ENCODE measurements at places on chromosomes 3 and 15.

GRCh38 chr3:71689291-71689690 lies 35.9 kb downstream of the EIF4E3 start:
- DNase-seq, result no peak

- DNase-seq, result no peak
These were observed 164.3 kb upstream of the SETMAR start for GRCh38 chr3:4138786-4139431.

DNA sequence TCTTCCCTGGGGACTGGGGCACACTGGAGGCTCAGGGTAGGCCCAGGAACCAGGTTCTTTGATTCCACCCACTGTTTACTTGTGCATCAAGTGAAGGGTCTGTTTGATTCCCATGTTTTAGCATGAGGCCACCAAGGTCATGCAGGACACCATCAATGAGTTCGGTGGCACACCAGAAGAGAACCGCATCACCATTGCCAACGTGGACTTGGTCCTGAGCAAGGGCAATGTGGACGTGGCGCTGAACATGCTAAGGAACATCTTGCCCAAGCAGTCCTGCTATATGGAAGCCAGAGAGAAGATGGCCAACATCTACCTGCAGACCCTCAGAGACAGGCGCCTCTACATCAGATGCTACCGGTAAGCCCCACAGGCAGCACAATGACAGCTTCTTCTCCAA lies 21.5 kb downstream of the TTC21A start:
- no peak for DNase-seq

GRCh38 chr3:154872074-154872473 lies 208.0 kb upstream of the MME start:
- no peak for DNase-seq

- DNase-seq, result no peak
These were observed 39.3 kb upstream of the USP3 start for GRCh38 chr15:63465104-63465503.

- no peak for DNase-seq
These were observed 35.2 kb downstream of the CCR3 start for GRCh38 chr3:46277476-46277875.

DNA sequence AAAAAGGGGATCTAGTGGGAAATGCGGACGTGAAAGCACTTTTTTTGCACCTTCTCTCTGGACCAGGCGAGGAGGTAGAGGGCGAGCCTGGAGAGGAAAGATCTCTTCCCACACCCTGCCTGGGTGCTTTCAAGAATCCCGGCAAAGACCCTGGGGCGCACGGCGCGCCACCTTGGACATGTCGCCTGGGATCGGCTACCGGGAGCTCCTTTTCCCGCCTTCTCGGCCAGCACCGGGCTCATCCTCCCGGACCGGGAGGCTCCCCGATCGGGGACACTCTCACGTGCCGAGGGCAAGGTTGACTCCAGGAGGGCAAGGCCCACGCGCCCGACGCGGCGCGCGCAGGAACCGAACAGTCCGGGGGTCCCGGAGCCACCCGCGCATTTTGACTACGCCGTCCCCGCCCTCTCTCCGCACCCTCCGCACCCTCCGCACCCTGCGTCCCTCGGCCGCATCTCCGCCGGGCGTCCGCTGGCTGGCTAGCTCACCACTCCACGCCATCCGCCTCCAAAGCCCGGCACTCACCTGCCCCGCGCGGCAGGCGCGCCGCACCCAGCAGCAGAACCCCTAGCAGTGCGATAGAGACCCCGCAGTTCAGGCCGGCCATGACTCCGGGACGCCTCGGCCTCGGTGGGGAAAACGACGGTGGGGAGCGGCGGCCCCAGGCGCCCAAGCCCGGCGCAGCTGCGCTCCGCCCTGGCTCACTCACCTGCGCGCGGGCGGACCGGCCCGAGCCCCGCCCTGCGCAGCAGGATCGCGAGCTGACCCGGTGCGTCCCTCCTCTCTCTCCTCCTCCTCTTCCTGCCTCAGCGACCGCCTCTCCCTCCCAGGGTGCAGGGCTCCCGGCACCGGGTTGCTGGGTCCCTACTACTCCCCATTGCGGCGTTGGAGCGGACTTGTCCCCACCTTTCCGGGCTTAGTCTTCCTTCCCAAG lies at the start of gene CDCP1:
CDCP1 (minus strand) TSS at position 698 of the 934 bp plus-strand sequence; CDS start at position 607, 91 bp downstream.
- no peak for DNase-seq
